Progenitor cell of endocrine pancreas (in vitro differentiated cells): ENCODE measurements at places on chromosomes 11 and 22. TPM values are rescaled to one million over a fixed set of nuclear protein-coding genes. Genes with fewer than 3 reads are reported as not detected.

LMF2 gene
- 59.0 and 65.5 TPM in 2 replicates for total RNA-seq

PKP3 gene
- 55.9 and 56.9 TPM in 2 replicates for total RNA-seq

CCDC90B gene
- total RNA-seq, result 47.0 and 50.4 TPM in 2 replicates

KRTAP5-1 gene
- total RNA-seq, result not detected in 2 replicates

FDX1 gene
- total RNA-seq, result 13.6 and 14.6 TPM in 2 replicates

ROBO4 gene
- total RNA-seq, result not detected in 2 replicates

TRPM5 gene
- total RNA-seq, result 0.46 and 0.84 TPM in 2 replicates

PGM2L1 gene
- 17.2 and 20.5 TPM in 2 replicates for total RNA-seq

GLYAT gene
- not detected in 2 replicates for total RNA-seq

MS4A4E gene
- total RNA-seq, result not detected in 2 replicates

RFPL3 gene
- not detected in 2 replicates for total RNA-seq

HEPN1 gene
- total RNA-seq, result not detected in 2 replicates

DNA sequence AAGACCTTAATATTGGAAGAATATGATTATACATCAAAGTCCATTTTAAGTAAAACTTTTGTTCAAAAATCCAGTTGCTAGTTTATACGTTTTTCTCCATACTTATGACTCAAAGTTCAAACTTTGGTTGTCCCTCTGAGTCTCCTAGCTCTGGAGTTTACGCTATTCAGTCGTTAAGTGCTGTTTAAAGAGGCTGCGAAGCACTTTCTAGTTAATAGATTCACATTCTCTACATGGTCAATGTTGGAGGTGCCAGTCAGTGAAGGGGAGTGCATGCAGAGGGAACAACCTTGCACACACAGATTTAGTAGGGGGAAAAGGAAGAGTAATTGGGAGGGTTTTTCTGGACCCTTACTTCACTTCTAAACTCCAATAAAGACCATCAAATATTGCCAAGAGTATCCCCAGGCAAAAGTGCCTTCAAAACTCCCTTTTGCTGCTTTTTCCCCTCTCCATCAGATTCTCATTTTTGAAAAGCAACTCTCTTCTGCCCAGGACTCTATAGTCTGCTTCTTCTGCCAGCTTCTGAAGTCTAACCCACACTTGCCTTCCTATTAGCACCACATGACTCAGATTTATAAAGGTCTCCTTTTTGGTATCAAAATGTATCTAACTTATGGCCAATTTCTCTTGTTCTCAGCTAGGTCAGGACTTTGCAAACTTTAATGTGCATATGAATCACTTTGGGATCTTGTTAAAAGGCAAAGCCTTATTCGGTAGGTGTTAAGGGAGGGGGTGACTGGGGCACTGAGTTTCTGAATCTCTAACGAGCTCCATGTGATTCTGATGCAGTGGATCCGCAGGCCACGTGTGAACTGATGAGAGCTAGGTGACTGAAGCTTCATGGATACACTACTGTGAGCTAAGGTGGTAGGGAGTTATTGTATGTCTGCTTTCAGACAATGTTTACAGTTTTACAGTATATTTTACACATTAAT is 96.2 kb upstream of the MTMR2 start:
- no peak for DNase-seq

- no peak for DNase-seq
These were observed 21.6 kb upstream of the EP300 start for GRCh38 chr22:41070665-41071331.

- DNase-seq, result no peak
These were observed 952 bp upstream of the CATSPERZ start for GRCh38 chr11:64298966-64299846.

GRCh38 chr11:13334034-13334786 is 56.6 kb downstream of the BMAL1 start:
- no peak for DNase-seq

GRCh38 chr22:40368836-40369235 is 1.6 kb upstream of the SGSM3 start:
- DNase-seq, result no peak

GRCh38 chr11:89361734-89362133 is 129.4 kb downstream of the NOX4 start:
- no peak for DNase-seq

DNA sequence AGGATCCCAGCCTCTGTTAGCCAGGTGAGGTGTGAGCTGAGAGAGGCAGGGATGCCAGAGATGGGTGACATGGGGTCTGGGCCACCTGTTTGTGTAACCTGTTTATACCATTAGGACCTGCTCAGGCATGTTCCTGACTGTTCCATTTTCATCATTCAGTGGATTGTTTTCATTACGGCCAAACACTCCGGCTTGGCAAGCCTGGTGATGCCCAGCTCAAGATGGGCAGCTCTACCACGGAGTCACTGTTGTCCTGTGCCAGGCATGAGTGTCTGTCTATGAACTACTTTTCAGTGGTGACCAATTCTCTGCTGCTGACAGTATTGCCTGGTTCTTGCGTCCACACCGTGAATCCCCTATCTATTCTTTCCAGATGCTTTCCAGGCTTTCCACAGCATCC is 71.5 kb upstream of the SLC22A12 start:
- no peak for DNase-seq

- DNase-seq, result no peak
These were observed 63.4 kb downstream of the SLC22A12 start for GRCh38 chr11:64654439-64654838.

GRCh38 chr11:65944191-65944590 is 1.1 kb upstream of the TSGA10IP start:
- no peak for DNase-seq

DNA sequence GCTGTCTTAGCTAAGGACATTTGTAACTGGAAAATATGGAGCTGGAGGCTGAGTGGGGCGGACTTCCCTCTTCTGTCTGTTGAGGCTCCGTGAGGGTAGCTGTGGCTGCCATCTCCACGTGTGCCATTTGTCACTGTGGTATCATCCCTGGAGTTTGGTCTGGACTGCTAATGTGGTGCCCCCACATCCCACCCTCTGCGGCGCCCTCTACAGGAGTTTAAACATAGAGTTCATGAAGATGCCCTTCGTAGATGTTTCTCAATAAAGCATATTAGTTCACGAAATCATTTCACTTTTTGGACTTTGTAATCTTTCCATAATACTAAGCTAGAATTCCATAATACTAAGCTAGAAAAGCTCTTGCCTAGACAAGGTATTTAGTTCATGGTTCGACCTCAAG is 52.4 kb downstream of the TECTA start:
- DNase-seq, result no peak

GRCh38 chr11:122207505-122207904 is 91.5 kb upstream of the BLID start:
- no peak for DNase-seq

DNA sequence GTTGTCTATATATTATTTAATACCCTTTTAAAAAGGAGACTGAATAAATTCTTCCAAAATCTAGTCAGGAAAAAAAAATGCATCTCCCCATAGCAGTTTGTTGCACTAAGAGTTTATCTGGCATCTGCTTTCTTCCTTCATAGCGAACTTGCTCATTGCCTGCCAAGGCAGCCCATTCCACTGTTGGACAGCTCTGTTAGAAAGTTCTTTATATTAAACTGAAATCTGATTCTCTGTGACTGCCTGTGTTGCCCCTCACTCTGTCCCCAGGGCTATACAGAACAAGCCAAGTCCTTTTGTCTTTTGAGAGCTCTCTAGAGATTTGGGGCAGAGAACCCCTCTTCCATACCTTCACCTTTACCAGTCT is 3.3 kb upstream of the CHRDL2 start:
- DNase-seq, result no peak

DNA sequence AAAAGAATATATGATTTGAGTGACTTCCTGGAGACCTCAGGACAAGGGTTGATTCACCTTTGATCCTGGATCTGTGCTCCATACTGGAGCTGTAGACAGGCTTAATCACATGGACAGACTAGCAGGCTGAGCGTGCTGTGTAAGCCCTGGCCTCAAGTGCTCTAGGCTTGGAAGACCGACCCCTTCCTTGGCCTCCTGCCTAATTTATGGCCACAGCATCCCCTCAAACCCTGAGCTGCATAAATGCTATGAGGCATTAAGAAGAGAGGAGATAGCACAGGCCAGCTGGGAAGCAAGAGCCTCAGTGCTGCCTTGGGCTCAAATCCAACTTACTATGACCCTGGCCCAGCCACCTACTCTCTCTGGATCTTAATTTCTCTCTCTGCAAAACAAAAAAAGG is 385.1 kb downstream of the BUD13 start:
- DNase-seq, result no peak

GRCh38 chr22:28810821-28811491 is 10.6 kb upstream of the XBP1 start:
- DNase-seq, result no peak

- DNase-seq, result no peak
These were observed 7.5 kb upstream of the C11orf97 start for GRCh38 chr11:94504689-94505293.

DNA sequence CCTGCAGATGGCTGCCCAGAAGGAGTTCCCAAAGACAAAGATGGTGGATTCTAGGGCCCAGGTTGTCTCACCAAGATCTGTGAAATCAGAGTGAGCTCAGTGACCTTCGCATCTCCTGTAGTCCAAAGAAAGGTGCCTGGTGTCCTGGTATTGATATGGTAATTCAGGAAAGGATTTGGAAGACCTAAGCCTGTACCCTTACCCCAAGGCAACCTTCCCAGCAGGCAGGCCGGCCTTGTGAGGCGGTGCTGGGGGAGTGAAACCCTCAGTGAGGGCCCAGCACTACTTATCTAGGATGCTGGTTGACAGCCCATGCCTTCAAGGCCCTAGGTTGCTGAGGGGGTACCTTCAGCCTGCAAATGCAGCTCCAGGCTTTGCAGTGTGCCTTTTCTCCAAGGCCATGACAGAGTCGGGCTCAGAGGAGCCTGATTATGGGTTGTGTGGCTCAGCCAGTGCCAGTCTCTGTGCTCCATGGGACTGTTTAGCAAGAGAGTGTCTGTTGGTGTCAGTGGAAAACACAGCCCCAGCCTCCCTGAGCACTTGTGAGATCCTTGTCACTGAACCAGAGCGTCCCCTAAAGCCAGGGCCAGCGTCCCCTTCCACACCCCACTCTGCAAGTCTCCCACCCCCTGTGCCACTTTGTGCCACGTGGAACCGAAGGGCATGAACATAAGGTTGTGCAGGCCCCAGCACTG is 72.8 kb upstream of the MYOD1 start:
- no peak for DNase-seq

- no peak for DNase-seq
These were observed 182.4 kb upstream of the LARGE1 start for GRCh38 chr22:34102633-34103032.

DNA sequence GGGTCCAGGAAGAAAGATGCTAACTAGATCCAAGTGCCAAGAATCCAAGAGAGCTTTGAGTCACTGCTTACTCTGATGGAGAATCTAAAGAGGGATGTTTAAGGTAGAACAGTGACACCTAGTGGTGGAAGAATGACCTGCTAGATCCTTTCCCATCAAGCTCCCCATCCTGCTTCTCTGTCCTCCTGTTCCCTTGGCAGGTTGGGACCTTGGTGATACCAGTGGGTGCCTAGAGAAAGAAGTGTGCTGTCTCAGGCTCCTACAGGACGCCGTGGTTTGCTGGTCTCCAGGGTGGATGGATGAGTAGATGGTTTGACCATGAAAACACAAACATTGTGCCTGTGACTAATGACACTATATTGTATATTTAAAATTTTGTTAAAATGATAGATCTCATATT is 383.7 kb downstream of the TMEM135 start:
- peak; percentile 35 for DNase-seq

GRCh38 chr11:96356848-96357247 is 13.9 kb upstream of the MAML2 start:
- DNase-seq, result no peak
